ENCODE measurements at places on chromosomes 1 and 21.

- no peak for DNase-seq
Observed at GRCh38 chr1:223425550-223425949, 32.3 kb downstream of the CCDC185 start.

DNA sequence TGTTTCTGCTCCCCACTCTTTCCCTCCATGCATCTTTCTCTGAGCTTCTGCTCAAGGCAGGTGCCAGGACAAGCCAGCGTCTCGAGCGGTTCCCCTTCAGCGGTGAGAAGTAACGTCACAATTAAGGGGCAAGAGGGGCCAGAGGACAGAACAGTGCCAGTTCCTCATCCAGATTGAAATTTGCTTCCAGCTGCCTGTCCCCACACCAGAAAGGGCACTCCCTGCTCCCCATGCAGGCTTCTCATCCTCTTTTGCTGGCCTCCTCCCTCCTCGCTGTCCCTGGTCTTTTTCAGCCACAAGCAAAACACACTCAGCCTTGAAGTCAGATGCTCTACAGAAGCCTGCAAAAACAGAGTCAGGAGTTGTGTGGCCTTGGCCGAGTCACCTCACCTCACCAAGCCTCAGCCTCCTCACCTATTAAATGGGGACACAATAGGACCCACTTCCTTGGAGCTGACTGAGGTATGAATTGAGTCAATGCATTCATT, 35.0 kb upstream of the ECE1 start:
- DNase-seq = no peak

DNA sequence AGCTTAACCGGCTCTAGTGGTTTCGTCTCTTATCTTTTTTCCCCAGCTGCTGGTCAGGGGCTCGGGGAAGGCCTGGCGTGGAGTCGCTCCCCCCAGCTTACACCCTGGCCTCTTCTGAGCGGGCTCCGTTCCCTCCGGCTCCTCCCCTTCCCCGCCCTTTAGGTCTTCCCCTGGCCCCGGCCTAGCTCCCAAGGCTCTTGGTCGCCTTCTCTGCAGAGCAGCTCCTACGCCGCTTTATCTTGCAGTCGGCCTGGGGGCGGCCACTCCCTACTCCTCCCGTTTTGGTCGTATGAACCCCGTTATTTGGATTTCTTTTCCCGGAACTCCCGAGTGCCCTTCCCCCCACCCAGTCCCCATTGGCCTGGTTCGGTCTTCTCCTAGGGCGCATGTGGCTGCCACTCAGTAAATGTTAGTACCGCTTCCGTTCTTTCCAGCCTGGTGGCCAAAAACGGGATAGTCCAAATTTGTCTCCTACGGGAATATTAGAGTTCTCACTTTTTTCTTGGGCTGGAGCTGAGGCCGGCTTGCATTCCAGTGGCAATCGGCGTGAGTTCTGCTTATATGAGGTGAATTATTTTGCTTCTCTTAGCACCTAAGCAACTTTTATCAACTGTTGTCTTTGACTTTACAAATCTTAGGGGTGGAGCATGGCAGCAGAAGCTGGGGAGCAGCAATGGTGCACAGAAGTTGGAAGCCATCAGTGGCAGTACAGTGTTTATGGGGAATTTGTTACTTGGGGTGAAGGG, 467 bp downstream of the THRAP3 start:
- DNase-seq = no peak

GRCh38 chr21:43328958-43329691, 97.8 kb downstream of the SIK1 start:
- no peak for DNase-seq

DNA sequence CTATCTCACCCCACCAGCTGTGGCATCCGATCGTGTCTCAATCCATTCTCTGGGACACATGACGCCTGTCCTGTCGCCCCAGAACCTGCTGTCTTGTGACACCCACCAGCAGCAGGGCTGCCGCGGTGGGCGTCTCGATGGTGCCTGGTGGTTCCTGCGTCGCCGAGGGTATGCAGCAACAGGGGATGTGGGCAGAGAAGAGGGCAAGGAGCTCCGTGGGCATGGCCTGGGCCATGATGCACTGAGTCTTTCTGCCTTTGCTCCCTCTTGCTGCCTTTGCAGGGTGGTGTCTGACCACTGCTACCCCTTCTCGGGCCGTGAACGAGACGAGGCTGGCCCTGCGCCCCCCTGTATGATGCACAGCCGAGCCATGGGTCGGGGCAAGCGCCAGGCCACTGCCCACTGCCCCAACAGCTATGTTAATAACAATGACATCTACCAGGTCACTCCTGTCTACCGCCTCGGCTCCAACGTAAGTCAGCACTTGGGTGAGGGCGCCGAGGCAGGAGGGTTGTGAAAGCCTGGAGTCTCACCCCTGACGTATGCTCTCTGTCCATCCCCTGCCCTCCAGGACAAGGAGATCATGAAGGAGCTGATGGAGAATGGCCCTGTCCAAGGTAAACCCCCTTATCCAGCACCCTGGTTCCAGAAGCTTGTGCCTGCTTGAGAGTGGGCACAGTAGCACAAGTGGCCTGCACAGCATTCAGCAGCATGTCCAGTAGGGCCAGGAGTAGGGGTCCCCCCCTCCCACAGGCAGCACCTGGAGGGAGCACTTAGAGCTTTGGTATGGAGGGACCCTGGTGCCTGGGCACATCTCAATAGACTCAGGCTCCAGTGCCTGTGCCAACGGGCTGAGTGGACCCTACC, 8.8 kb downstream of the TINAGL1 start:
- no peak for DNase-seq

DNA sequence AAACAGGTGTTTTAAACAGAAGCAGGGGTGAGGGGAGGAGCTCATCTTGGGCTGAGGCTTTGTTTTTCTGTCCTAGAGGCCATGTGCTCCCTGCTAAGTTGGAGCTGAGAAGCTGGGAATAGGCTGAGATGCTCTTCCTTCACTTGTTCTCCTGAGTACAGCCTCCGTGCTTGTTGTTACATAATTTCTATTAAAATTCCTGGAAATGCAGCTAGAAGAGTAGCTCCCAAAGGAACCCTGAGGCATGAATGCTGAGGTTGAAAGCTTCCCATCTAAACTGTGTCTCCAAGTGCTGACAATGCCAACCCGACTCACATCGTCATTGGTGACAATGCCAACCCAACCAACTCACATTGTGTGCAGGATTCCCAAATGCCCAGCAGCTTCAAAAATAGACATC, 12.6 kb upstream of the ITPKB start:
- no peak for DNase-seq

- no peak for DNase-seq
Observed at GRCh38 chr1:36691374-36691773, 208.7 kb upstream of the CSF3R start.

DNA sequence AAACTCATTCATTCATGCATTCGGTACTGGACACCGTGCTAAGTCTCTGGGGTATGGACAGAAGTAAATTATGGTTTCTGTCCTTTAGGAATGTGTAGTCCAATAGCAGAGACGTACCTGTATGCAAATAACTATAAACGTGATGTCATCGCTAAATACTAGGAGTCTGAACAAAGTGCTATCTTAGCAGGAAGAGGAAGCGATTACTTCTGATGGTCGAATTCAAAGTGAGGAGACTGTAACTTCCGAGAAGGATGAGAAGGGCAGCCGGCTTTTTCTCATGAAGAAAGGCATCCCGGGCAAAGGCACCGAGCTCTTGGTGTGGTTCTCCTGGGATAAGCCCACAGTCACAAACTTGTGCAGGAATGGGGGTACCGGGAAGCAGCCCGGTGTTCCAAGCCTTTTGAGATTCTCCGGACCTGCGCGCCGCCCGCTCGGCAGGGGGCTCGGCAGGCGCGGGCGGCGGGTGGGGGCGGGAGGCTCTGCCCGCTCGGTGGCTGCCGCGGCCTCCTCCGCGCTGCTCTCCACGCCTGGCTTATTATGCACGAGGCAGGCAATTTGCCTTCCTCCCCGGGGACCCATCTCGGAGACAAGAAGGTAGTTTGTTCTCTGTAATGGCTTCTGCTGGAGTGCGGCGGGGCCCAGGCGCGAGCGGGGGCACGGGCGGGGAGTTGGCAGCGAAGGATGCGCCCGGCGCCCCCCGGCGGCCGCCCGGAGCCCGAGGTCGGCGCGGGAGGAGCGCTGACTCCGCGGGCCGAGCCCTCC, 67.5 kb upstream of the CD1D start:
- DNase-seq = peak; percentile 30

- DNase-seq = no peak
Observed at GRCh38 chr1:100061681-100062080, 71.0 kb downstream of the SASS6 start.

- DNase-seq = peak; percentile 4
Observed at GRCh38 chr1:176656257-176656995, 193.5 kb downstream of the PAPPA2 start.

DNA sequence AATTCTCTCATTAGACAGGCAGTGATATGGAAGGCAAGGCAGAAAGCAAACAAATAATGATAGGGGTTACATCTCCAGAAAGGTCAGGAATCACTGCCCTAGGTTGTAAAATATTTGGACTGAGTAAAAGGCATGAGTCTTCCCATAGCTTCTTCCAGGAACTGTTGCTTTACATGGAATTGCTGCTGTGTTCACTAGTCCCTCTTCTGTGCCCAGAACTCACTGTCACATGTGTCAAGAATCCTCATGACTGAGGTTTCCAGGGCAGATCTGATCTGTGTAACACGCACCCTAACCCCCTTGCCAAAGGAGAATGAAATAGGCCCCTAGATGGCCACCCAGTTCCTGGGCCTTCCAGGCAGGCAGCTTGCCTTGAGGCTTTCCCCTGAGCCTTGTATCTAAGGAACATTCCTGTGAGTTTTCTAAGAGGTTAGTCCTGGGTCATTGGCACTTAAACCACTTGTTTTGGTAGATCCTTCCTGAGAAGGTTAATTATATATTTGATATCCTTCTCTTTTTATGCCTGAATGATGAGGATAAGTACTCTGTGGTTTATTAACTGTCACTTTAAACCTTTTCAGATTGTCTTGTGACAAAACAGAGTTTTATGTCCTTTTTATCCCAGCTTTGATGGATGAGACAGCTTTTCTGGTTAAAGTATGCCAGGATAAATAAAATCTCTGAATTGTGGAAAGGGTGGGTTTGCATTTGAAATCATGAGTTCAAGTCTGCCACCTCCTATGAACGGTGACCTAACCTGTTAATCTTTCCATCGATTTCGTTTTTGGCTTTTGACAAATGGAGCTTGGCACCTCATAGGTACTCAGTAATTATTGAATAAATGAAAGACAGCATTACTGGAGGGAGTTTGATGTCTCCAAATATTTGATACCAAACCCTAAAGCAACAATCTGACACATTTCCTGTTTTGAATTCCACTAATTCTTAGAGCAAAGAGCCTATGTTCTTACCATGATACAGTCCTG, 163.3 kb downstream of the DHRS3 start:
- no peak for DNase-seq

- no peak for DNase-seq
Observed at GRCh38 chr1:24591781-24592180, 35.9 kb downstream of the NCMAP start.

GRCh38 chr1:53485478-53486394, 26.5 kb downstream of the DMRTB1 start:
- DNase-seq = peak; percentile 86

DNA sequence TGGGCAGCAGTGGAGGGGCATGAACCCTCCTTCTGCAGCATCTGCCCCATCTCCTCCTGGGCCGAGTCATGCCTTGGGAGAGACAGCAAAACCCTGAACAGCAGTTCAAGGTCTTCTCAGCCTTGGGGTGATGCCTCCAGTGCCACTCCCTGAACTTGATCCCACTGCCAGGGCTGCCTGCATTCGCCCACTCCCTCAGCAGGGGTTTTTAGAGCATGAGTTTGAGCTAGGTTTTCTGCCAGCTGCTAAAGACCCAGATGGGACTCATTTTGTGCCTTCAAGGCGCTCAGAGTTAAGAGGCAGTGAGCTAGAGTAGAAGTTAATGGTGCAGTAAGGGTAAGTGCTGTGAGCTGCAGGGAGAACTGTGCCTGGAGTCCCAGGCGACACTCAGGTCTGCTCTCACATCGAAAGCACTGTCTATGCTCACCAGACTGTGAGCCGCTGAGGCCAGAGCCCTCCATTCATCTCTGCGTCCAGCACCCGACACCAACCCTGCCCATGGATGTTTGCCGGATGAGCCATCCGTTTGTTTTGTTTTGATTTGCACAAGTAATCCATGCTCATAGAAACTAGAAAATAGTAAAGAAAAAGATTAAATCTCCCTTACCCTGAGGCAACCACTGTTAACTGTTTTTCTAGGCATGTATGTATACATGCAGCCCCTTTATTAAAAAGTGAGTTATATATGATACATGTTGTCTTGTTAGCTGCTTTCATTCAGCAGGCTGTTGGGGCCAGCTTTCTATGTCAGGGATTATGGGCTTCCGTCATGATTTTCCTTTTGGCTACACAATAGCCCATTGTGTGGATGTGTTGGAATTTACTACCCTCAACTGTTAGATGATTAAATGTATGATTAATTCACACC, 67.8 kb downstream of the VPS26C start:
- no peak for DNase-seq

- DNase-seq = peak; percentile 56
Observed at GRCh38 chr1:23478896-23479665, 4.9 kb downstream of the ASAP3 start.

DNA sequence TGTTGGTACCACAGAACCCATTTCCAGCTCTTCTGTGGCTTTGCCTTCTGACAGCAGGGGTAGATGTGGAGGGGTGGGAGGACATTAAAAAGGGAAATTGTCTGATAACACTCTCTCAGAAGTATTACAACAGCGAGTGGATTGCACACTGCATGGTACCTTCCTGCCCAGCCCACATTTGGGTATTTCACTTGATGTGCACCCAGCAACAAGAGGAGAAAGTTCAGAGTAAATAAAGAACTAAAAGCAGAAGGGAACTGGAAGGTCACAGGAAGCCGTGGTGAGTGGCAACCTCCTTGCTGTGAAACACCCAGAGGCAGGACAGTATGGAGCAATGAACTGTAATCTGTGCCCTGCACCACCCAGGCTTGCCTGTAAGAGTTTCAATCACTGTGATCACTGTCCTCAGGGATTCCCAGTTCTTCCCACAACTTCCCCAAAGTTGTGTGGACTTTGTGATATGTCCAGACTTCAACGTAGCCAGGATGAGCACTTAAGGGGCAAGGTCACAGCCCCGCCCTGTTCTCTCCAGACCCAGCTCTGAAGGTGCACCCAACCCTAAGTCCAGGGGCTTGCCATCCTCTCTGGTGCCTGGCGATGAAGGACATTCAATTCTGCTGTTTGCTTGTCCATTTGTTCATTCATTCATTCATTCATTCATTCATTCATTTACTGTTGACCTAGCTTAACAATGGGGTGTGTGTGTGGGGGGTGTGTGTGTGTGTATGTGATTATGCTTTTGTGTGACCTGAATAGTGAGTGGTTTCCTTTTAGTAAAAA, 18.7 kb upstream of the F5 start:
- no peak for DNase-seq

- no peak for DNase-seq
Observed at GRCh38 chr1:1666526-1666925, 7.7 kb upstream of the CDK11B start.

GRCh38 chr1:204254031-204254661, 40.4 kb upstream of the GOLT1A start:
- no peak for DNase-seq

All from hindlimb muscle (tissue), 1 donor.